ENCODE measurements at places on chromosomes 5 and 9.

DNA sequence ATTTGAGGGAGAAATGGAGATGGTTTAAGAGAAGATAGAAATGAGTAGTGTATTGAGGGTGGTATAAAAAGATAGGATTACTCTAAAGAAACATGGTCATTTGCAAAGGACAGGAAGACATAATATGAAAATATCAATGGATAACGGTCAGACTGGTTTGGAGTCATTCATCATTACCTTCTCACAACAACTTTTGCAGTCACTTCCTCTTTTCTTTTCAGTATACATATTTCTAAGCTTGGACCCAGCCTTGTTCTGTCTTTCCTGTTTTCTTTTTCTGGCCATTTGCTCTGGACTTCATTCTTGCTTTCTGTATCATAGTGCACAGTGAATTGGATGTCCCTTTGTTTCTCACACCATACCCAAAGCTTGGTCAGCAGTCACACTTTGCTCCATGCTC is 966.5 kb upstream of the TYRP1 start:
- DNase-seq: no peak

- DNase-seq: no peak
These were observed 150.5 kb upstream of the LRRTM2 start for GRCh38 chr5:139025651-139026050.

GRCh38 chr9:90822866-90823265 is 21.2 kb downstream of the SYK start:
- DNase-seq: no peak

- no peak for DNase-seq
These were observed 101.4 kb downstream of the ZNF462 start for GRCh38 chr9:106964329-106964728.

DNA sequence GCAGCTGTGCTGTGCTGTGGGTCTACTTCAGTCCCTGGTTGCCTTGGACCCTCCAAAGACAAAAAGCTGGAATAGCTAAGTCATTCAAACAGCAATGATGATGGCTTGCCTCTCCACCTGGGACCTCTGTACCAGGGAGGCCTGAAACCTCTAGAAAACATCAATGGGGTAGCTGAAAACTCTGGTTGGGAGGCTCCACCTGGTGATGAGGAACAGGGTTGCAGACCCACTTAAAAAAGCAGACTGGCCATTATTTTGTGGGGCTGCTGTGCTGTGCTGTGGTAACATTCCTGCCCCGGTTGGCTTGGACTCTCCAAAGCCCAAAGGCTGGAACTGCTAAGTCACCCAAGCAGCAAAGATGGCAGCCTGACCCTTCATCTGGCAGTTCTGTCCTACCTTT is 839.3 kb upstream of the ARRDC3 start:
- DNase-seq: no peak
